Activated CD8-positive, alpha-beta T cell treated with anti-CD3 and anti-CD28 coated beads for 36 hours (primary cell): ENCODE measurements at places on chromosomes 6 and 20. TPM values are rescaled to one million over a fixed set of nuclear protein-coding genes. Genes with fewer than 3 reads are reported as not detected.

- H3K4me3 ChIP-seq: peak overlapping the region; percentile 99
- peaks cover 30% of the 10 kb centered on the region for H3K4me1 ChIP-seq
- H3K27ac ChIP-seq: peak overlapping the region; percentile 96
- H3K27me3 ChIP-seq: no peaks in the 10 kb centered on the region
- DNase-seq: no peak
Observed at GRCh38 chr6:131628726-131629125, 684 bp upstream of the MED23 start.

GRCh38 chr6:89842228-89842627 is 12.5 kb downstream of the CASP8AP2 start:
- no peak overlapping the region for H3K4me3 ChIP-seq
- no peak overlapping the region for H3K27ac ChIP-seq
- H3K36me3 ChIP-seq: peaks cover 24% of the 10 kb centered on the region
- DNase-seq: no peak

DNA sequence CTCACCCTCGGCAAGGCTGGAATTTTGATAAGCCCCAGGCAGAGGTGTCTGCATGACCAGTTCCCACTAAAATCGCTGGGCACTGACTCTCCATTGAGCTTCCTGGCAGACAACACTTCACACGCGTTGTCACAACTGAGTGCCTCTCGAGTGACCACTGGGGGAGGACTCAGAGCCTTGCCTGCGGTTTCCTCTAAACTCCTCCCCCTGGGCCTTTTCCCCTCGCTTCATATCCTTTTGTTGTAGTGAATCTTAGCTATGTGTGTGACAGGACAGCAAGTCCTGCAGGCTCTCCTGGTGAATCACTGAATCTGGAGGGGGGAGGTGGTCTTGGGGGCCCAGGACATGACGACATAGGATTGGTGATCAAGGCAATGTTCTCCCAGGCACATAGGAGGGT is 670.8 kb downstream of the PRKN start:
- no peak overlapping the region for H3K27ac ChIP-seq
- H3K36me3 ChIP-seq: no peaks in the 10 kb centered on the region
- DNase-seq: no peak
- H3K4me3 ChIP-seq: no peak overlapping the region

DNA sequence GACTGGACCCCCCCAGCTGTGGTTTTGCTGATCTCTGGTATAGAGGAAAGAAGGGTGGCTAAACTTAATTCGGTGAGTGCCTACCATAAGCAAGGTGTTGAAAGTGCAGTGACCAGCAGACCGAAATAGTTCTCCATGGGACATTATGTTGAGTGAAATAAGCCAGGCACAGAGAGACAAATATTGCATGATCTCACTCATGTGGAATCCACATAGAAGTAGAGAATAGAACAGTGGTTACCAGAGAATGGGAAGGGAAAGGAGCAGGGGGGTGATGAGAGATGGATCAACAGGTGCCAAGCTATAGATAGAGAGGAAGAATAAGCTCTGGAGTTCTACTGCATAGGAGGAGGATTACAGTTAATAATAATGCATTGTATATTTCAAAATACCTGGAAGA is 9.7 kb upstream of the GCNT2 start:
- no peak for DNase-seq
- peaks cover 2% of the 10 kb centered on the region for H3K27me3 ChIP-seq
- no peaks in the 10 kb centered on the region for H3K36me3 ChIP-seq
- H3K4me3 ChIP-seq: no peak overlapping the region
- no peaks in the 10 kb centered on the region for H3K4me1 ChIP-seq

DNA sequence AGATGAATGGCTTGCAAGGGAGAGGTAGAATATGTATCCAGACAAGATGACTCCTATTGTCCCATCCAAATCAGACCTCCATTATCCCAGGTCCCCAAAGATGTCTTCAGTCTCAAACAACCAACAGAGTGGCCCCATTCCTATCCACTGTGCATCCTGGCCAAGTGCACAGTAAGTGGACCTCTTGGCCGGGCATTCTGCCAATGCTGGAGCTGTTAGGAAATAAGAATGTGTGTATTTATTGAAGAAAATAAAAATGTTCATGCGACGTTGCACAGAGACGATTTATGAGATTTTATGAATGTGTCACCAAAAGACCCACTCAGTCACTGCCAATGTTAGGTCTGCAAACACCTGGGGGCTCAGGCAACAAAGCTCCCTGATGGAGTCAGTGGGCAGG is 196.0 kb downstream of the MAFB start:
- H3K4me1 ChIP-seq: no peaks in the 10 kb centered on the region
- no peak overlapping the region for H3K27ac ChIP-seq
- no peaks in the 10 kb centered on the region for H3K36me3 ChIP-seq
- H3K27me3 ChIP-seq: no peaks in the 10 kb centered on the region
- no peak for DNase-seq

DNA sequence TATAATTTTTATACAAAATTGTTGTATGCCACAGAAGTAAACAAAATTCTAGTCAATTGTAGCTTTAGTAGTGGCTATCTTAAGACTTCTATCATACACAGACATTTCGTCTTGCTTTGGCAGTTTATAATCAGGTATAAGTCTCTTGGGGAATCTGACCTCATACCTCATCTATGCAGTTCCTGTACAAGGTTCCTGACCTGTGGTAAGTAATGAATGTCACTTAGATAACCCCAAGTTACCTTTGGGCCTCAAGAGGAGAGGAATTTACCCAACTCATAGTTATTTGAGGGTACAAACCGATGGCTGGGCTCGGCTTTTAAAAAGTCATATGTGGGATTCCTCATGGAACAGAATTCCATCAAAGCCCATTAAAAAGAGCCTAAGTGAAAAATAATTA is 58.8 kb upstream of the UNC93A start:
- no peak overlapping the region for H3K4me3 ChIP-seq
- no peak overlapping the region for H3K27ac ChIP-seq
- no peak for DNase-seq

- H3K27ac ChIP-seq: no peak within 1 kb of the TSS
- H3K4me3 ChIP-seq: peak within 1 kb of the TSS; percentile 67
- peak; percentile 32 for DNase-seq
- H3K27me3 ChIP-seq: peaks cover 41% of the 10 kb centered on the region
- H3K36me3 ChIP-seq: no peaks in the 10 kb centered on the region
Observed at GRCh38 chr6:112253841-112254816, at the start of gene LAMA4. LAMA4 (minus strand) TSS chr6:112254567; CDS start chr6:112254150, 417 bp downstream.

DNA sequence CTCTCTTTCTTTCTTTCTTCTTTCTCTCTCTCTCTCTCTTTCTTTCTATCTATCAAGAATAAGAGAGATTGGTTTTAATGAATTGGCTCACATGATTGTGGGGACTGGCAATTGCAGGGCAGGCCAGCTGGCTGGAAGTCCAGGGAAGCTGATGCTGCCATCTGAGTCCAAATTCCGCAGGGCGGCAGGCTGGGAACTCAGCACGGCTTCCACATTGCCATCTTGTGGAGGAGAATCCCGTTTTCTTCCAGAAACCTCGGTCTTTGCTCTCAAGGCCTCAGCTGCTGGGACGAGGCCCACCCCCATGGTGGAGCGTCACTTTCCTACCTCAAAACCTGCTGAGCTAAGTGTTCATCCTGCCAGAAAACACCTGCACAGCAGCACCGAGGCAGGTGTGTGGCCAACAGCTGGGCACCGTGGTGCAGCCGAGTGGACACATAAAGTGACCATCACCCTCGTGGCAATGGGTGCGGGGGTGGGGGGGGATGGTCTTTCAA is 58.8 kb upstream of the SLCO4A1 start:
- no peak overlapping the region for H3K4me3 ChIP-seq
- peaks cover 32% of the 10 kb centered on the region for H3K27me3 ChIP-seq
- H3K36me3 ChIP-seq: no peaks in the 10 kb centered on the region
- no peaks in the 10 kb centered on the region for H3K4me1 ChIP-seq
- H3K27ac ChIP-seq: no peak overlapping the region
- no peak for DNase-seq

DNA sequence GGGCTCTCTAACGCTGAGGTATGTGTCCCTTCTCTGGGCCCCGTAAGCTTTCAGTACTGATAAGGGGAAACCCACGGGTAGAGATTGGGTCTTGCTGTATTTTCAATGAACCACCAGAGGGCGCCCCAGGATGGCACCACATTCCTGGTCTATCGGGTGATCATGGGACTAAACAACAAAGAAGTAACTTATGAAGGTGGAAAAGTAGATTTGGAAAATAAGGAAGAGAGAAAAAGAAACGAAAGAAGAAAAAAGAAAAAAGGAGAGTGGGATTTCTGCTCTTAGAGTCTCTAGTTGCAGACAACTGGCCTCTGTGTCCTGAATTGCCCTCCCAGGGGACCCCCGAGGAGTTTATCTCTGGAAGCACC is 93.8 kb downstream of the GMPR start:
- H3K27ac ChIP-seq: no peak overlapping the region
- H3K4me1 ChIP-seq: peaks cover 3% of the 10 kb centered on the region
- no peak overlapping the region for H3K4me3 ChIP-seq

GRCh38 chr20:21230686-21231085 is 72.4 kb upstream of the XRN2 start:
- H3K27me3 ChIP-seq: no peaks in the 10 kb centered on the region
- no peak for DNase-seq
- no peak overlapping the region for H3K27ac ChIP-seq
- no peak overlapping the region for H3K4me3 ChIP-seq
- peaks cover 3% of the 10 kb centered on the region for H3K36me3 ChIP-seq

GRCh38 chr6:106087548-106088325 is 1.6 kb downstream of the PRDM1 start:
- peak overlapping the region; percentile 79 for H3K27ac ChIP-seq
- H3K36me3 ChIP-seq: peaks cover 17% of the 10 kb centered on the region
- H3K4me3 ChIP-seq: peak overlapping the region; percentile 78
- H3K4me1 ChIP-seq: peaks cover 56% of the 10 kb centered on the region
- peaks cover 56% of the 10 kb centered on the region for H3K27me3 ChIP-seq

- no peak overlapping the region for H3K4me3 ChIP-seq
- H3K36me3 ChIP-seq: no peaks in the 10 kb centered on the region
- H3K4me1 ChIP-seq: peaks cover 5% of the 10 kb centered on the region
- H3K27ac ChIP-seq: no peak overlapping the region
- no peak for DNase-seq
Observed at GRCh38 chr6:138545621-138545980, 46.3 kb upstream of the NHSL1 start.

GRCh38 chr6:155093430-155093829 is 98.3 kb downstream of the TIAM2 start:
- peaks cover 2% of the 10 kb centered on the region for H3K27me3 ChIP-seq
- H3K36me3 ChIP-seq: peaks cover 6% of the 10 kb centered on the region
- no peak overlapping the region for H3K27ac ChIP-seq
- peak; percentile 56 for DNase-seq
- peaks cover 9% of the 10 kb centered on the region for H3K4me1 ChIP-seq
- no peak overlapping the region for H3K4me3 ChIP-seq

DNA sequence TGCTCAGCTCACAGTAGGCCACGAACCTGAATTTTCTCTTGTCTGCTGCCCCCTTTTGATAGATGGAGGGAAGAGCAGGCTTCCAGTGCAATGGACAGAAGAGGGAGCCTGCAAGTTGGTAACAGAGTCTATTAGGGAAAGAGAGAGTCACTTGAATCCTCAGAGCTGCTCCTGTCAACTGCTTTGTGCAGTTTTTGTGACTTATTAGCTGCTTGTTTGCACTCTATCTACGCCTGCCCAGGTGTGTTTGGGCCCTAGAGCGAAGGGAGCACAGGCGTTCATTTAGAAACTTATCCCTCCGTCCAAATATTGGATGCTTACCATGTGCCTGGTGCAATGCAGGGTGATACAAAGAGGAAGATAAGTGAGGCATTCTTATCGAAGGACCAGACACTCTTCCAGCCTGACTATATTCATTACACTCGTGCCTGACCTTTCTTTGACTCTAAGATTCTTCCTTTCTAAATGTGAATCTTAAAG is 11.6 kb upstream of the SLC2A12 start:
- no peaks in the 10 kb centered on the region for H3K4me1 ChIP-seq
- peak; percentile 65 for DNase-seq
- no peaks in the 10 kb centered on the region for H3K36me3 ChIP-seq
- H3K27ac ChIP-seq: no peak overlapping the region
- H3K4me3 ChIP-seq: no peak overlapping the region

DNA sequence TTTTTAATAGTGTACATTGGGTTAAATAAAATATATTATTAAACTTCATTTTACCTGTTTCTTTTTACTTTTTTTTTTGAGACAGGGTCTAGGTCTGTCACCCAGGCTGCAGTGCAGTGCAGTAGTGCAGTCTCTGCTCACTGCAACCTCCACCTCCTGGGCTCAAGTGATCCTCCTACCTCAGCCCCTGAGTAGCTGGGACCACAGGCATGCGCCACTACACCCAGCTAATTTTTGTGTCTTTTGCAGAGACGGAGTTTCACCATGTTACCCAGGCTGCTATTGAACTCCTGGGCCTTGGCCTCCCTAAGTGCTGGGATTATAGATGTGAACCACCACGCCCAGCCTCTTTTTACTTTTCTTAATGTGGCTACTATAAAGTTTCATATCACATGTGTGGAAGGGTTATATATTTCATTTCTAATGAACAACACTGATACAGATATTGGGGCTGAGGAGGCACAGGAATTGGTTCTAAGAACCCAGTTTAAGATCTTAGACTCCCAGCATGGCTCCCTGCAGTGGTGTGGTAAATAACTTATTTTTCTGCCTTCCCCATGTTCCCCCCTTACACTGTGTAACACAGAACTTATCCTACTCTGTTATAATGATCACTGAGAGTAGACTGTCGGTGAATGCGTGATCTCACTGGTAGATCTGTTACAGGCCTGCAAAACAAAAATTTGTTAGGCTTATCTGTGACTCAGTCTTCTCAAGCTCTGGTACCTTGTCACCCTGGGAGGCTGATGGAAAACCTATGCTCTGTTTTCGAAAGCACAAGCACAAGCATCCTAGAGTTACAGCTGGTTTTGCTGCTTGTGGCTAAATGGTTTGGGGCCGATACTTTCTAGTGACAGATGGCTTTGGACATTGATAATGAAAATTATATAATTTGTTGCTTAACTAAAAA is 5.8 kb upstream of the ATXN1 start:
- DNase-seq: no peak
- H3K36me3 ChIP-seq: no peaks in the 10 kb centered on the region
- H3K27me3 ChIP-seq: no peaks in the 10 kb centered on the region
- H3K27ac ChIP-seq: peak overlapping the region; percentile 75

GRCh38 chr20:62511915-62512610 is 36.3 kb upstream of the GATA5 start:
- no peaks in the 10 kb centered on the region for H3K4me1 ChIP-seq
- no peaks in the 10 kb centered on the region for H3K36me3 ChIP-seq
- peaks cover 7% of the 10 kb centered on the region for H3K27me3 ChIP-seq

GRCh38 chr6:107266563-107266962 is 151.2 kb upstream of the BEND3 start:
- no peak overlapping the region for H3K4me3 ChIP-seq
- no peak for DNase-seq
- H3K4me1 ChIP-seq: no peaks in the 10 kb centered on the region
- peak overlapping the region; percentile 38 for H3K27ac ChIP-seq

SUMO4 gene
- 4.7 TPM for total RNA-seq

NOX3 gene
- total RNA-seq: not detected

CDH4 gene
- 0.11 TPM for total RNA-seq

OOEP gene
- not detected for total RNA-seq

COL21A1 gene
- not detected for total RNA-seq

SLC35B2 gene
- total RNA-seq: 15.4 TPM

COL10A1 gene
- not detected for total RNA-seq

BPIFB4 gene
- total RNA-seq: not detected
